HuH-7.5 (cell line): ENCODE measurements at places on chromosomes 16 and 17.

DNA sequence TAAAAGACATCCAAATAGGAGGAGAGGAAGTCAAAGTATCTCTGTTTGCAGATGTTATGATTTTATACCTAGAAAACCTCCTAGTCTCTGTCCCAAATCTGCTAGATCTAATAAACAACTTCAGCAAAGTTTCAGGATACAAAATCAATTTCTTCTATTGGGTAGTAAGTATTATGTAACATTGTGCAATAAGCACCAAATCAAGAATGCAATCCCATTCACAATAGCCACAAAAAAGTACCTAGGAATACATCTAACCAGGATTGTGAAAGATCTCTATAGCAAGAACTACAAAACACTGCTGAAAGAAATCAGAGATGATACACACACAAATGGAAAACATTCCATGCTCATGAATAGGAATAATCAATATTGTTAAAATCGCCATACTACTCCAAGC is 13.0 kb downstream of the NLRP1 start:
- no peak for DNase-seq

DNA sequence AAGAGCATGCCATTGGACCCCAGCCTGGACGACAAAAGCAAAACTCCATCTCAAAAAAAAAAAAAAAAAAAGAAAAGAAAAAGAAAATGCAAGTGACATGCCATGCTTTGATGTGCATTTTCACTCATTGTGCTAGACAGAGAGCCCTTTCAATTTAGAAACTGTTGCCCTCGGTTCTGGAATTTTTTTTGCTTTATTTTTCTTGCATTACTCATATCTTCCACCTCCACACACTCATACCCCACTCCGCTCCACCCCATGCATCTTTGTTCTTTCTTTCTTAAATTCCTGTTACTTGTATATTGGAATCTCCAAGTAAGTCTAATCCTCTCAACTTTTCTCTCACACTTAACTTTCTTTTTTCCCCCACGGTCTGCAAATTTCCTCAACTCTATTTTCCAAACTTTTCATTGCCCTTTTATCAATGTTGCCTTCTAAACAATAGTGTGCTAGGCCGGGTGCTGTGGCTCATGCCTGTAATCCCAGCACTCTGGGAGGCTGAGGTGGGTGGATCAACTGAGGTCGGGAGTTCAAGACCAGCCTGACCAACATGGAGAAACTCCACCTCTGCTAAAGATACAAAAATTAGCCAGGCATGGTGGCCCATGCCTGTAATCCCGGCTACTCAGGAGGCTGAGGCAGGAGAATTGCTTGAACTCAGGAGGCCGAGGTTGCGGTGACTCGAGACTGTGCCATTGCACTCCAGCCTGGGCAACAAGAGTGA is 16.8 kb upstream of the SUZ12 start:
- DNase-seq = no peak

DNA sequence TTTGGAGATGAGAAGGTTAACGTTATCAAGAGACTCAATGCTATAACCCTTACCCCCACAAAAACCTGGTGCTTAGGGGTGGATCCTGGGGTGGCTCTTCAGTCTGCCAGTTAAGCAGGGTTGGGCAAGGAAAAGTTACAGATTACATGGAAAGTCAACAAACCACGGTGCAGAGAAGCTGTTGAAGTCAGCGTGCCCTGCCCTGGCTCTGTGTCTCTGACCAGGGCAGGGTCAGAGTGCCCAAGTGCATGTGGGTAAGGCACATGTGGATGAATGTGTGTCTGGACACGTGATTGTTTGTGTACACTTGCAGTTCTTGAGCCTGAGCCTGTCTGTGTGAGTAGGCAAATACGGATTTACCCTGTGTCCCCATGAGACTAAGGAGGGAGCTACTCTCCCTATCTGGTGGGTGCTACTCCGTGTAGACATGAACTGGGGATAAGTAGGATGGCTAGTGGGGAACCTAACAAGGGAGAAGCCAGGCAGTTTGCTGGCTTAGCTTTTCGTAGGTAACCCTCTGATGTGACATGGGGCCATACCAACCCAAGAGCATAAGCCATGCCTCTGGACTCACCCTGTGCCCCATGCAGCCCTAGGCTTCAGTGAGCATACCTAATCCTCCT is 5.5 kb downstream of the IGFBP4 start:
- peak; percentile 67 for DNase-seq

- no peak for DNase-seq
These were observed 305.2 kb downstream of the CDH8 start for GRCh38 chr16:61730997-61731396.

- DNase-seq = no peak
These were observed 179.9 kb downstream of the CCDC182 start for GRCh38 chr17:57565176-57565575.

GRCh38 chr17:68255151-68255550 is 7.3 kb downstream of the AMZ2 start:
- DNase-seq = no peak

GRCh38 chr17:58238147-58238634 is at the start of gene LPO:
LPO (plus strand) TSS chr17:58238584; CDS start chr17:58242980, 4,396 bp downstream.
- no peak for DNase-seq

- DNase-seq = no peak
These were observed 6.3 kb upstream of the EPOP start for GRCh38 chr17:38681096-38681495.

GRCh38 chr16:10675216-10675615 is 19.5 kb downstream of the TEKT5 start:
- no peak for DNase-seq

DNA sequence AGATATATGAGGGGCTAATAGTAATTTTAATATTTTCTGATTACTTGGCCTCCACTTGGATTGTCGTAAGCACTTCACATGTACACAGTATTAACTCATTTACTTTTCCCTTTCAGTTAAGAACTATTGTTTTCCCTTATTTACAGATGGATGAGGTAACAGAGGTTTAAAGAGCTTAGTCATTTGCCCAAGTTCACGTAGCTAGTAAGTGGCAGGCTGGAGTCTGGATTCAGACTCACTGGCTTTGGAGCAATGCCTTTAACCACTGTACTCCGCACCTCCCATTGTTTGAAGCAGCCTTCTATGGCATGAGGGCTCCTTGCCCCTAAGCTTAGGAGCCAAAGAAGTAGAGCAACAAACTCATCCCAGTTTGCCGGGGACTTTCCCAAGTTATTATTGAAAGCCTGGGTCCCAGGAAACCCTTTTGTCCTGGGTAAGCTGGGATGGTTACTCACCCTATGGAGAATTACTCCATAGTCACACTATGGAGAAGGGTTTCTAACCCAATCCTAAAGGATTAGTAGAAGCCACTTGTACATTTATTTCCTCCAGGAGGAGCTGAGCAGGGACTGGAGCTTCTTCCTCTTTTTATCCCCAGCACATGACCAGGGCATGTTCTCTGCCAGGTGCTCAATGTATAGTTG is 12.3 kb downstream of the FOXL1 start:
- DNase-seq = no peak

DNA sequence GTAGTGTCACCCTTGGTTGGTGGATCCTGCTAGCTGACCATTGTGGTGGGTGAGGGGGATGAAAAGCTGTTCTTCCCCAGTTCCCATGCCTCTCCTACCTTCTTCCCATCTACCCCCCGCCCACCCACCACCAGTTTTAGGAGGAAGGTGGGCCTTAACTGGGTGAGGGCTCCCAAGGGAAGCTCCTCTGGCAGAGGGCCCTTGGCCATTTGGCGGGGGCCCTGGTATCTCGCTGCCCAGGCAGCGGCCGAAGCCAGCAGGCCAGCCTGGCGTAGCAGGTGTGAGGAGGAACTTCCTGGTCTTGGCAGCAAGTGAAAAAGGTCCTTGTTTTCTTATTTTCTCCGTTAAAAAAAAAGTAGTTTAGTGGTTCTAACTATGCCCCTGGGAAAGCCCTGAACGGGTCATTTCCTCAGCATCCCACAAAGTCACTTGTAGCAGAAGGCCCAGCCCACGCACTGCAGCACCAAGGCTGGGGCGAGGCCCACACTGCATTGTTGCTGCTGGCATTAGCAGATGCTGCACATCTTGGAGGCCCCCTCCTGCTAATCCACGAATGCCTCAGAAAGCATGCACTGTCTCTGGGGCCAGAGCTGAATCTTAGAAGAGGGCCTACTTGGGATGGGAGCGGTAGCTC is 72.5 kb downstream of the MPRIP start:
- no peak for DNase-seq

- DNase-seq = no peak
These were observed 11.6 kb downstream of the ZNRF1 start for GRCh38 chr16:75010427-75010826.

GRCh38 chr17:55690105-55690508 is 32.6 kb downstream of the TMEM100 start:
- DNase-seq = no peak

- no peak for DNase-seq
These were observed 20.6 kb downstream of the AOC3 start for GRCh38 chr17:42871647-42872046.

GRCh38 chr16:20853143-20853542 is 46.8 kb downstream of the REXO5 start:
- no peak for DNase-seq

- no peak for DNase-seq
These were observed 15.5 kb downstream of the ASIC2 start for GRCh38 chr17:33277436-33278100.

- DNase-seq = no peak
These were observed 40.3 kb downstream of the CYB561 start for GRCh38 chr17:63405741-63406261.

DNA sequence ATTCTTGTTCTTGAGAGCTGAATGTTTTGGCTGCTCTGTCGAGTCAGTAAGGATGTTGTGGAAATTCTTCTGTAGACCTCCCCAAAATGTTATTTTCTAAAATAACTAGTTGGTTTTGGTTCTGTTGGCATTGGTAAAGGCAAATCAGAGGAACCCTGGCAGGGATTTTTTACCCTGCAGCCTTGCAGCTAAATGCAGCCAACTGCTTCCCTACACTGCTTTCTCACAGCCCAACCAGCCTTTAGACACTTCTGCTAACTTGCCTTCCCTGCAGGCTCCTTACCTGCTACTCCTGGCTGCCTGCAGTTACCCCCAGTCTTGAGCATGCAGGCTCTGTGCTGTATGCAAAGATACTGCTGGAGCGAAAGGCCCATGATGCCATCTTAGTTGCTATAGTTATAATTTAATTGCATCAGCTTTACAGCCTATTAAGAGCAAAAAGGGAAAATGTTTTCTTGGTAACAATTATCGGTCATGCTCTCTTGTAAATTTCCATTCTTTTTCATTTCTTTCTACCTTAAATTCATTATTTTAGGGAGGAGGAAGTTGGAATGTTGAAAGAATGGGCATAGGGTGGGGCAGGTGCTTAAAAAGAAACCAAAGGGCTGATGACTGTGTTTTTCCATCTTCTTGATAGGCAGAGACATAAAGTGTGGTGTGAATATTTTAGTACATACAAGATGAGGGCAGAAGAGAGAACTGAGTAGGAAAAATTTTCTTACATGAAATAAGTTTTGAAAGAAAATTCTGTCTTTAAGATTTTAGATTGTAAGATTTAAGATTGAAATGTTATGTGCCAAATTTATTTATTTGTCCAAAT is 20.0 kb downstream of the NUP93 start:
- no peak for DNase-seq

DNA sequence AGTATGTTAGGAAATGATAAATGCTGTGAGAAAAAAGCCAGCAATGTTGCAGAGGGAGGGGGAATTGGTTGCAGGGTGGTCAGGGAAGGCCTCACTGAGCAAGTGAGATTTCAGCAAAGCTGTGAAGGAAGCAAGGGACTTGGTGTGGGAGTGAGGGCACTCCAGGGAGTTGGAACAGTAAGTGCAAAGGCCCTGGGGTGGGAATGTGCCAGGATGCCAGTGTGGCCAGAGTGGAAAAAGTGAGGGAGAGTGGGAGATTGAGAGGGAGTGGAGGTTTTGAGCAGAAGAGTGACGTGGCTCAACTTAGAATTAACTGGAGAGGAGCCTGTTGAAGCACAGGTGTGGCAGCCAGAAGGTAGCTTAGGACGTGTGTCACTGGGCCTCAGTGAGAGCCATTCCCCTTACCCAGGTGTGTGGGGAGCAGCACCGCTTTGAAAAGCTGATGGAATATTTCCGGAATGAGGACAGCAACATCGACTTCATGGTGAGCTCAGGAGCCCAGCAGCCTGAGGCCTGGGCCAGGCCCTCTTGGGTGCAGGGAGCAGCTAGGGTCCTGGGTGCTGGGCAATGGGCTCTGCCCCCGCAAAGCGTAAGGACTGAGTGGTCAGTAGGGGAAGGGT is 16.6 kb downstream of the FMNL1 start:
- DNase-seq = no peak

GRCh38 chr16:67883146-67883871 is 1.4 kb upstream of the NRN1L start:
- no peak for DNase-seq

DNA sequence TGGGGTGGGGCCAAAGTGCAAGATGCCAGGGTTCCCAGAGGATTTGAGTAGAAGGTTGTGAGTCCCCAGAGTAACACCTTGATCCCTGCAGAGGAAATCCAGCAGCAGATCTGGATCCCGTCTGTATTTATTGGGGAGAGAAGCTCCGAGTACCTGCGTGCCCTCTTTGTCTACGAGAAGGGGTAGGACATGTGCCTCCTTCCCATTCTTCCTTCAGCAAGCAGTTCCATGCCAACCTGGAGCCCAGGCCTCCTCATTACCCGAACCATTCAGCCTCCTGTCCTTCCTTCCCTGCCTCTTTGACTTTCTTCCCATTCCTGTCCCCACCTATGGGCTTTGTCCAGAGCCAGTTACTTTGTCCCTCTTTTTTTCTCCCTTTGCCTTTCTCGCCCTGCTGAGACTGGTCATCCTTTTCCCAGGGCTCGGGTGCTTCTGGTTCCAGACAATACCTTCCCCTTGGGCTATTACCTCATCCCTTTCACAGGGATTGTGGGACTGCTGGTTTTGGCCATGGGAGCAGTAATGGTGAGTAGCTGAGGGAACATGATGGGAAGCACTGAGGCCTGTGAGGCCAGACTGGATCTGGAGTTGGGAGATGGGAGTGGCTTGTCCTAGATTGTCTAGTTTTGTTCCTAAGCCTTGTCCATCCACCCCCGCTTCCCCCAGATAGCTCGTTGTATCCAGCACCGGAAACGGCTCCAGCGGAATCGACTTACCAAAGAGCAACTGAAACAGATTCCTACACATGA is 2.9 kb downstream of the RNF167 start:
- DNase-seq = no peak

DNA sequence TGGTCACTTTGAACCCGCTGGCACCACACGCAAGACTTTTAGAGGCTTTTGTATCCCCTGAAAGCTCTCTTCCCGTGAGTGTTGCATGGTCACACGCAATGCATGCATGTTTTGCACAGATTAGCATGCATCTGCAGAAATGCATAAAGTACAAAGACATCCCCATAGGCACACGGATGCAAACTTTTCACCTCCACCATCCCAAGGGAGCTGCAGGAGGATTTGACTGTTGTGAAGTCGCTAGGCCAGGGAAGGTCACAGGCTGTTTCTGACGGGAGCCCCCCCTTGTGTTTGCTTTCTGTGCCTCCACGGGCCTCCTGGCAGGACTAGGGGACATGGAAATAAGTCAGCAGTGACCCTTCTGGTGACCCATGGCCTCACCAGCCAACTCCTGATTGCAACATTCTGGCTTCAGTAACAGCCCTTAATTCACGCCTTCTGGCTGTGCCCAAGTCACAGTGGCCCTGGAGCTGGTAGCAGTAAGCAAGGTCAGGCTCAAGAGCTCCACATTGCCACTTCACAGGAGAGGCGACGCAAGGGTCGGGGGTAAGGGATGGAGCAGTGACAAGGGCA is 45.1 kb downstream of the SOX9 start:
- DNase-seq = no peak
